ENCODE measurements at places on chromosomes 16 and 17. TPM values are rescaled to one million over a fixed set of nuclear protein-coding genes. Genes with fewer than 3 reads are reported as not detected.

The ACSM3 gene
- total RNA-seq: 10.2 TPM

The DHX58 gene
- 6.4 TPM for total RNA-seq

The TMEM238L gene
- not detected for total RNA-seq

The CDH8 gene
- total RNA-seq: not detected

The PRM2 gene
- not detected for total RNA-seq

The IL4R gene
- 150 TPM for total RNA-seq

The TAC4 gene
- not detected for total RNA-seq

The NF1 gene
- total RNA-seq: 42.4 TPM

The C1QTNF1 gene
- 4.0 TPM for total RNA-seq

The DDX19B gene
- 34.3 TPM for total RNA-seq

The PNMT gene
- total RNA-seq: not detected

The PRSS33 gene
- not detected for total RNA-seq

The ZDHHC1 gene
- total RNA-seq: 14.4 TPM
